ENCODE measurements at places on chromosomes 6 and 20. TPM values are rescaled to one million over a fixed set of nuclear protein-coding genes. Genes with fewer than 3 reads are reported as not detected.

GRCh38 chr6:114260810-114261209 is 82.0 kb downstream of the HS3ST5 start:
- no peak overlapping the region for H3K27ac ChIP-seq
- H3K27me3 ChIP-seq = no peaks in the 10 kb centered on the region
- DNase-seq = no peak

GRCh38 chr6:4961322-4962168 is 42.3 kb downstream of the RPP40 start:
- no peak for DNase-seq
- H3K36me3 ChIP-seq = no peaks in the 10 kb centered on the region
- no peak overlapping the region for H3K27ac ChIP-seq

RIPPLY2 gene
- total RNA-seq = not detected

GRCh38 chr6:32154514-32155161 is 697 bp downstream of the PPT2 start:
- H3K36me3 ChIP-seq = no peaks in the 10 kb centered on the region
- peaks cover 11% of the 10 kb centered on the region for H3K4me1 ChIP-seq
- H3K27ac ChIP-seq = peak overlapping the region; percentile 89
- H3K4me3 ChIP-seq = peak overlapping the region; percentile 82
